Adrenal gland (tissue), 19 donors: ENCODE measurements at places on chromosomes 5 and 9. TPM values are rescaled to one million over a fixed set of nuclear protein-coding genes. Genes with fewer than 3 reads are reported as not detected.

DNA sequence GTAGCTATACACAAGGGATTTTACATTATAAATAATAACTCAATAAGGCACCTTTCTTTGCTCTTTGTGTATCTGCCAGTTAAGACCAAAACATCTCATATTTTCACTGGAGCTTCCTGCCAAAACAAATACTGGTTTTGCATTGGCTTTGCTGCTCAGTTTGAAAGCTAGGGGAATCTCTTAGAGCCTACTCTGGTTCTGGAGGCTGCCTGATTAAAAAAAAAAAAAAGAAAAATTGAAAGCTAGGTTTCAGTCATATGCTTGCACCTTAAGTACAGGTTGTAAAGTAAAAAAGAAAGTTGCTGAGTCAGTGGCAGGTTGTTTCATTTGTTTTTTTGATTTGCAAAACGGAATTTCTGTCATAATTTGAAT lies 2.3 kb downstream of the DENND4C start:
- DNase-seq = no peak

DNA sequence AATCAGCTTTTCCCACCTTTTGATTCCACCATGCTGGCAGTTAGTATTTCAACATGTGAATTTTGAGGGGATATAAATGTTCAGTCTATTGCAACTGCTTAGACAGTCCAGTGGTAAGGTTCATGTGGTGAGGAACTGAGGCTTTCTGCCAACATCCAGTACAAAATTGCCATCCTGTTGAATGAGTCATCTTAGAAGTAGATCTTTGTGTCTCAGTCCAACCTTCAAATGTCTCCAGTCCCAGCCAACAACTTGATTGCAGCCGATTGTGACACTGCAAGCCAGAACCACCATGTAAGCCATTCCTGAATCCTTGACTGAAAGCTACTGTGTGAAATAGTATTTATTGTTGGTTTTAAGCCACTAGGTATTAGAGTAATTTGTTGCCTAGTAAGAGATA lies 331.5 kb upstream of the GRIN3A start:
- peak; percentile 73 for DNase-seq

- DNase-seq = no peak
These were observed 10.0 kb upstream of the FAM169A start for GRCh38 chr5:74875994-74876791.

DNA sequence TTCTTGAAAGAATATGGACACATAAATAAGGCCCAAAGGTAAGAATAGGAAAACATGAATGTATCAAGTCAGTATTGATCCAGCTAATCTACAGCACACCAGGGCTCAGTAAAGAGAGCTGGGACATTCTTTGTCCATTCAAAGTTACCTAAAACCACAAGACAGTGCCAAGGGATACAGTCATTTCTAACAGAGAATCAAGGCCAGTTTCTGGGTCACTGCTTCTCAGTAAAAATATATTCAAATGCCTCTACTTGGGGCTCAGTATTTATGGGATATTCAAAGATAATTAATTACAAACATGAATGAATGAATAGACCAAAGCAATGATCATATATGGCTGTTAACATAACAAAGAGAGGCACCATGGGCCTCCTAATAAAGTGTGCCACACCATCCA lies 34.9 kb downstream of the MTMR12 start:
- DNase-seq = no peak

GRCh38 chr5:1062761-1063568 lies 48.9 kb downstream of the SLC12A7 start:
- no peak for DNase-seq

INSYN2B gene
- polyA plus RNA-seq = 0.26 TPM

NDUFS4 gene
- polyA plus RNA-seq = 177 TPM

PCDHGB5 gene
- polyA plus RNA-seq = 0.40 TPM
